ENCODE measurements at places on chromosomes 1 and 21. TPM values are rescaled to one million over a fixed set of nuclear protein-coding genes. Genes with fewer than 3 reads are reported as not detected.

DNA sequence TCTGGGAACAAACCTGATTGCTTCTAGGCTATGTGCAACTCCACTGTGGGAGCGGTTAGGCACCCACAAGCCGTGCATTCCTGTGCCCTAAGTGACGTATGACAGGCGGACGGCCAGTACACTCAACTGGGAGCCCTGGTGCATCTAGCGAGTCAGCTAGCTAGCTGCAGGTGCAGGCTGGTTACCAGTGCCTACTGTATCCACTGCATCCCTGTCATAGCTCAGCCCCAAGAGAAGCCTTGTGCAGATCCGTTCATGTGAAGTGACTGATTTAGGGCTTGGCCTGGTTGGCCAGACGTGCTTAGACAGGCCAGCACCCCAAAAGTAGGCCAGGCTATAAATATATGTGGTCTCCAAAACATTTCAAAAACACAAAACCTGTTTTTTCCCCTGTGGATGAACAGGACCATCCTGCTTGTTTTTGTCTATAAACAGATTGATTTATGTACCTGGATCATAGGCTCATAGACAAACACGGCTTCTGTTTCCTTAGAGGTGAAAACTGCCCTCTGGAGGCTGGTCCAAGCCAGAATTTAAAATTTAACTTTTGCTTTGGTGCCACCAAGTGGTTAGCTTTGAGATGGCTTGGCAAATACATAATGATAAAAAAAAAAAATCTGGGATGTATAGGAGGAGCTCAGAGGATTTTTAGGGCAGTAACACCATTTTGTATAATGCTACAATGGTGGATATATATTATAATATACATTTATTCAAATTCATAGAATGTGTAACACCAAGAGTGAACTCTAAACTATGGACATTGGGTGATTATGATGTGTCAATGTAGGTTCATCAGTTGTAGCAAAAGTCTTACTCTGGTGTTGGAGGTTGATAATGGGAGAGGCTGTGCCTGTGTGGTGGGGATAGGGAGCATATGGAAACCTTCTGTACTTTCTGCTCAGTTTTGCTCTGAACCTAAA, 68.5 kb downstream of the GIPC2 start:
- no peaks in the 10 kb centered on the region for H3K27me3 ChIP-seq
- DNase-seq: no peak
- no peaks in the 10 kb centered on the region for H3K4me1 ChIP-seq
- H3K36me3 ChIP-seq: no peaks in the 10 kb centered on the region
- no peak overlapping the region for H3K27ac ChIP-seq

- H3K27ac ChIP-seq: no peak overlapping the region
- H3K4me1 ChIP-seq: no peaks in the 10 kb centered on the region
- no peak overlapping the region for H3K4me3 ChIP-seq
Observed at GRCh38 chr1:152141971-152142584, 16.9 kb downstream of the RPTN start.

DNA sequence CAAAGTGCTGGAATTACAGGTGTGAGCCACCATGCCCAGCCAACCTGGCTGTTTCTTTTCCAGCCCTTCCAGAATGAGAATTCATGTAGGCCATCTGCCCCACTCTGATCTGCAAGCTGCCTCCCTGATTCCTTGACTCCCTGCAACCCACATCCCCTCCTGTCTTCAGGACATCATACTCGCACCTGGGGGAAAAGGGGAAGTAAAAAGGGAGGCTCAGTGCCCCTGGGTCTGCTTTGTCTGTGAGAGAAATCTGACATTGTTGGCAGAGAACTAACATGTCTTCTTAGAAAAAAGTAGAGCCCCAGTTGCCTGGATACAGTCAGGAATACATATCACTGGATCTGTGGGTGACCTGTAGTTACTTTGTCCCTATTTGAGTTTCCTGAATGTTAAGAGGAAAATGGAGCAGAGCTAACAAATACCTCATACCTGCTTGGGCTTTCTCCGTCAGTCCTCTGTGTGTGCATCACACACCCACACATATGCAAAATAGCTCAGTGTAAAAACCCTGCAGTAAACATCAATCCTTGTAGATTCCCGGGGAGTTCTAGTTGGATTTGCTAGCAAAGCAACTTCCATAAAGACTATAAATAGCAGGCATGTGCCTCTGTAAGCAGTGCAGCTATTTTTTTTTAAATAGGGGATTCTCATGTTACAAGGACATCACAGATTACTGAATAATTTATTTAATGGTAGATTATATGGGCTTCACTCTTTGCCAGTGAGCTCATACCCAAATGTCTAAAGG, 62.9 kb downstream of the TEX35 start:
- no peaks in the 10 kb centered on the region for H3K36me3 ChIP-seq
- H3K4me3 ChIP-seq: no peak overlapping the region
- no peaks in the 10 kb centered on the region for H3K27me3 ChIP-seq

DNA sequence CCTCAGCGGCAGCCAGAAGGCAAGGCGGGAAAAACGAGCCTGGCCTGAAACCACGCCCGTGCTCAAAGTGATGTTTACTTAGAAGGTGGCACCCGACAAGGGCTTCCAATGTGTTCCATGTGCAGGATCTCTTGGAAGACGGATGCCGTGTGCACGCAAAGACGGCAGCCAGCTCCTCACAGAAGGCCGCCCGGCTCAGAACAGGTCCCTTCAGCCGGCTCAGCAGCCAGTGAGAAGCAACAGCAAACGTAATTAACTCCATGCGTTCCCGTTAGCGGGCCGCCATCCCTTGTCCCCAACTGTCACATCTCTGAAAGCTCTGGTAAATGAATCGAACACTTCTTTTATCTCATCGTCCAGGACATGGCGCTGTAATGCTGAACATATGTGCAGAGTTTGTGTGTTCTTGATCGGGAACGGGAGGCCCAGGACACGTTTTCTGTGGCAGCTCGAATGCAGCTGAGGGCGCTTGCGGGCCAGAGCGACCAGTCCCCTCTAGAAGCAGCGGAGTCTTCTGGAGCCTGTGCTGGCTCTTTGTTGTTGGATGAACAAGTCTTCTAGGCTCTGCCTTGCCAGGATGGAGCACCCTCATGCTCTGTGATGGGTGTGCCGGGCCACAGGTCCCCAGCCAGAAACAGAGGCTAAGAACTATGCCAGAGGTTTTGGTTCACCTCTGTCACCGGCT, 94.6 kb upstream of the ARHGEF16 start:
- no peak overlapping the region for H3K4me3 ChIP-seq
- no peak overlapping the region for H3K27ac ChIP-seq
- no peaks in the 10 kb centered on the region for H3K4me1 ChIP-seq
- no peak for DNase-seq
- peaks cover 45% of the 10 kb centered on the region for H3K27me3 ChIP-seq

Gene SLC22A15
- 3.3 TPM for total RNA-seq

Data from sigmoid colon (tissue), 7 donors.